ENCODE measurements at places on chromosomes 6 and 20.

- no peak for DNase-seq
Observed at GRCh38 chr20:18909254-18909653, 95.7 kb downstream of the SCP2D1 start.

DNA sequence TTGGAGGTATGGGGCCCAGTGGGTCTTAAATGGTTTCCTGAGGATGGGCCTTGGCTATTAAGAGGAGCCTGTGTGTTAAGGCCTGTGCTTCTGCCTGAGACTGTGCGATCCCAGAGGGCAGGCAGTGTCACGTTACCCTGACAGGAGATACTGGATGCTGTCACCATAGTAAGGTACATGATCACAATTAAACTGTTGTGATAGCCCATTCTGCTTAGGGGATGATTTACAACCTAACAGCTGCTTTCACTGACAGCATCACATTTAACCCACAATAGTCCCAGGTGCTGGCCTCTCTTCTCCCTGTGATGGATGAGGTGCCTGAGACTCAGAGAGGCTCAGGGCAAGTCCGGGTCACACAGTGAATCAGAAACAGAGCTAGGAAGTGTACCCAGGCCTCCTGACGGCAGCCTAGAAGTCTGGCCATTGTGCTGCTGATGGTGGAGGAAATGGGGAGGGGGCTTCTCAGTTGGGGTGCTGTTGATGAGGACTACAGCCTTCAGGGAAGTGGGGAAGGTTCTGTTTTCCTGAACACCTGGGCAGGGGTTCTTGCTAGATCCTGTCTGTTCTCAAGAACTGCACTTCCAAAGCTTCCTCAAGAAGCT, 97.3 kb downstream of the MDGA1 start:
- no peak for DNase-seq

DNA sequence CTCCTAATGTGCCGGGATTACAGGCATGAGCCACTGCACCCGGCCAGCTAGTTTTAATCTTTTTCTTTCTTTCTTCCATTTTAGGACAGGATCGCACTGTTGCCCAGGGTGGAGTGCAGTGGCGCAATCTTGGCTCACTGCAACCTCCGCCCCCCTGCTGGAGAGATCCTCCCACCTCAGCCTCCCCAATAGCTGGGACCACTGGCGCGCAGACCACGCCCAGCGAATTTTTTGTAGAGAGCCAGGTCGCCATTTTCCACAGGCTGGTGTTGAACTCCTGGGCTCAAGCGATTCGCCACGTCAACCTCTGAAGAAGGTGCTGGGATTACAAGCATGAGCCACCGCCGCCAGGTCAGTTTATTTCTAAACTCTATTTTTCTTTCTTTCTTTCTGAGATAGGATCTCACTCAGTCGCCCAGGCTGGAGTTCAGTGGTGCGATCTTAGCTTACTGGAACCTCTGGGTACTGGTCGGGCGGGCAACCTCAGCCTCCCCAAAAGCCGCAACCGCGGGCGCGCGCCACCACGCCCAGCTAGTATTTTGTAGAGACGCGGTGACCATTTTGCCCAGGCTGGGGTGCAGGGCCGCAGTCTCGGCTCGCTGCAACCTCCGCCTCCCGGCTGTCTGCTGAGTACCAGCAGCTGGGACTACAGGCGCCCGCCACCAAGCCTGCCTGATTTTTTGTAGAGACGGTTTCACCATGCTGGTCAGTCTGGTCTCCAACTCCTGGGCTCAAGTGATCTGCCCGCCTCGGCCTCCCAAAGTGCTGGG, 20.0 kb upstream of the LIN28B start:
- DNase-seq = no peak

DNA sequence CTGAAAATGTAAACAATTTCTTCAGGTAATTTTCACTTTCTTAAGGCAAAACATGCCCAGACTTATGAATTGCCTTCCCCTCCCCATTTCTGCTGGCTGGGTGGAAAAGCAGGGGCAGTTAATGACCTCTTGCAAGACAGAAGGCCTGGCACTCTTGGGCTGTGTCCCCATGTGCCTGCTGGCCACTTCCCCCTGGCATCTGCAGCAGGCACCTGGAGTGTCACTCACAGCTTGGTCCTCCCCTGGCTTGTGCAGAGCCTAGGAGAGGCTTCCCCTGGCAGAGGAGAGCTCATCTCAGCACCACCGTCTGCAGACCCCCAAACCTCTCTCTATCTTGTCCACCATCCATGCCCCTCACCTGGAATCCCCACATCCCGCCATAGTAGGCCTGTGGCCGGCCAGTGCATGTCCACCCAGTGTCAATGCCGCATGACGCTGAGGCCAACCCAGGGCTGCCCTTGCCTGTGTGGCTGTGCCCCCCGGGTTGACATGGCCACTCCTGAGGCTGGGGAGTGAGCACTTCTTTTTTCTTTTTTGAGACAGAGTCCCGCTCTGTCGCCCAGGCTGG, 83.5 kb upstream of the SLC22A23 start:
- no peak for DNase-seq

GRCh38 chr20:60974441-60974945, 277.6 kb upstream of the CDH4 start:
- DNase-seq = no peak

- no peak for DNase-seq
Observed at GRCh38 chr6:169427856-169428255, 174.2 kb upstream of the THBS2 start.

DNA sequence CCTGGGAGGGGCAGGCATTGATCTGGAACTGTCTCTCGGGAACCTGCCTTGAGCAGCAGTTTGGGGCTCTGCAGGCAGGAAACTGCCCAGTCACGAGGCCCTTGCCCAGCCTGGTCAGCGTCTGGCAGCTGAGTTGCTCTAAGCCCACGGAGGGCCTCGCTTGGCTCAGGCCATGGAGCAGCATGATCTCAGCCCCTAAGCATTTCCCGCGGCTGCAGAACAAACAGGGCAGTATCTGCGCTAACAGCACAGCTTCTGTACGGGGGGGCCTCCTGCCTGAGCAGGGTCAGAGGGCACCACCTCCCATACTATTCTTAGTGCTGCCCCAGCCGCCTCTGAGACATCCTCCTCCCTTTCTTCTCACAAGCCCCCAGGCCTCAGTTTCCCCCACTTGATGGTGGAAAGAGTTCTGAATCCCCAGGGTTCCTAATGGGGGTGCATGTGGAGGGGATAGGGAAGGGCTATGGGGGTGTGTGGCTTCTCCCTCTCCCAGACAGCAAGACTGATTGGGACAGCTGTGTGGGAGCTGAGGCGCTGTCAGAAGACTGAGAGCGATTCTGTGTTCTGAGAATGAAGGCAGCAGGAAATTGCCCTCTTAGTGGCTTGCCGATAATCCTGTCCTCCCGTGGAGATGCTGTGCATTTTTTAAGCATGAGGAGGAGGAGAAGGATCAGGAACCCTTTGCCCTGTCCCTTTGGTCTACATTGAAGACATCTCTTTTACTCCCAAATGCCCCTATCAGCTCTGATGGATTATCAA, 46.4 kb downstream of the MOCS1 start:
- no peak for DNase-seq

DNA sequence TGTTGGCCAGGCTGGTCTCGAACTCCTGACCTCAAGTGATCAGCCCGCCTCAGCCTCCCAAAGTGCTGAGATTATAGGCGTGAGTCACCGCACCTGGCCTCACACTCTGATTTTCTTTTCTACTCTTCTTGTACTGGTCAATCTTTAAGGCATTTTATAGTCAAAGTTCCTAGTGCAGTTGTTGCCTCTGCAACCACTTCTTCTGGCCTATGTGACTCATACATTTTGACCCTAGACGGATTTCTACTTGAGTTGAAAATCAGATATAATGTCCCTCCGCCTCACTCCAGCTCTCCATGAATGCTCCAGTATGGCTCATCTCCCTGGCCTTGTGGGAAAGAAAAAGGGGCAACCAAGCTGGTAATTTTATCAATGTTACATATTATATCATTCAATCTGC, 42.4 kb downstream of the TNFRSF21 start:
- DNase-seq = no peak

- DNase-seq = no peak
Observed at GRCh38 chr6:20718705-20719653, 184.7 kb downstream of the CDKAL1 start.

DNA sequence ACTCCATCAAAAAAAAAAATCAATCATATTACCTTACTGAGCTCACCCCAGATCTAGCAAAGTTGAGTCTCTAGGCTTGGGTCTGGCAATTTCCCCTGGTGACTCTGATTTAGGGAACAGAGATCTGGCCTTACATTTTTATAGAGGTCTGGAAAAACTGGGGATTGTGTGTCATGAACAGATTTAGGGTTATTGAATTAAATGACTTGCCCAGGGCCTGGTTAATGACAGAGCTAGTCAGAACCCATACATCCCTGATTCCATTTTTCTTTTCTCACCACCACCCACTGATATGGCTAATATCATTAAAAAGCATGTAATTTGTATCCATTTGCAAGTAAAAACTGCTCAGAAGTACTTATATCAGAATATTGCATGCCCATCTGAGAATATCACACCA, 163.4 kb upstream of the OGFRL1 start:
- DNase-seq = no peak

DNA sequence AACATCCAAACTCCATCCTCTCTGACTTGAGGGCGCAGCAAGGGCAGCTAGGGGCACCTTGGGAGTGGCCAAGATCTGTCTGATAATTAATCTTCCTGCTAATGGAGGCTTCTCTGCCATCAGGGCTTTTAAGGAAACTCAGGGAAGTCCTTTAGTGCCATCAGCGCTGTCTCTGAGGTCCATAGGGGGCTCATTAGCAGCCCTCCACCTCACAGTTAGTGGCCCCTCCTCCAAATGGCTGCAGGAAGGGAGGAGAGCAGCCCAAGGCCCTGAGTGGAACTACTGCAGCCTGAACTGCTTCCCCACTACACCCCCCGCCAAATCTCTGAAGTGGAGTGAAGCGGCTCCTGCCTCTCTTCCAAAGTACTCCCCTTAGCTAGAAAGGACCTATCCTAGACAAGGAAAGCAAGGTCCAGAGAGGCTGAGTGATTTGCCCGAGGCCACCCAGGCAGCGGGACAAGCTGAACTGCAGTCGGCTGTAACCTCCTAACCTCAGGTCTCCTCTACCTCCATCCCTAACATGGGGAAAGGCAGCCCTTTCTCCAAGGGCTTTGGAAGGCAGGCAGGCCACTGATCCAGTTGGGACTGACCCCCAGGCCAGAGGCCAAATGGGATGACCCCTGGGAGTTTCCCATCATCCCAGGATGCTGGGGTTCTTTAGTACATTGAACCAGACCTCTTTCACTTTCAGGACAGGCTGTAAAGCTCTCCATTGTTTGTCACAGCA, 39.5 kb upstream of the ZFAND3 start:
- no peak for DNase-seq

DNA sequence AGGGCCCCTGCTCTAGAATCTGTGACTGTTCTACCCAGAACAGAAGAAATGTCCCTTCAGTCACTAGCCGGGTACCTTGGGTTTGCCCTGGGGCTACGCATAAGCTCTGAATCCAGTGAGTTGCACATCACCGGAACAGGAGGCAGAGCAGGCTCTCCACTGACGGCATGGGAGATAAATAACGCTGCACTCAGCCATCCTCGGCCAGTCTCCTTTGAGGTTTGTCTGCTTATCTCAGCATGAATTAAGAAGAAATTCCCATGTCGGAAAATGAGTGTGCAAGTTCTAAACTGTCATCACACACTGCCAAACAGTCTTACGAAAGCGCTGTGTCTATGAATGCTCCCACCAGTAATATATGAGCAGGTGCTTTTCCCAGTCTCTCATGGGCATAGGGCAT, 90.8 kb downstream of the FAM50B start:
- DNase-seq = no peak

Data from CD4-positive, alpha-beta T cell treated with Interleukin-2 at 100 ng/mL for 4 hours (primary cell).